ENCODE measurements at places on chromosomes 2 and 18.

DNA sequence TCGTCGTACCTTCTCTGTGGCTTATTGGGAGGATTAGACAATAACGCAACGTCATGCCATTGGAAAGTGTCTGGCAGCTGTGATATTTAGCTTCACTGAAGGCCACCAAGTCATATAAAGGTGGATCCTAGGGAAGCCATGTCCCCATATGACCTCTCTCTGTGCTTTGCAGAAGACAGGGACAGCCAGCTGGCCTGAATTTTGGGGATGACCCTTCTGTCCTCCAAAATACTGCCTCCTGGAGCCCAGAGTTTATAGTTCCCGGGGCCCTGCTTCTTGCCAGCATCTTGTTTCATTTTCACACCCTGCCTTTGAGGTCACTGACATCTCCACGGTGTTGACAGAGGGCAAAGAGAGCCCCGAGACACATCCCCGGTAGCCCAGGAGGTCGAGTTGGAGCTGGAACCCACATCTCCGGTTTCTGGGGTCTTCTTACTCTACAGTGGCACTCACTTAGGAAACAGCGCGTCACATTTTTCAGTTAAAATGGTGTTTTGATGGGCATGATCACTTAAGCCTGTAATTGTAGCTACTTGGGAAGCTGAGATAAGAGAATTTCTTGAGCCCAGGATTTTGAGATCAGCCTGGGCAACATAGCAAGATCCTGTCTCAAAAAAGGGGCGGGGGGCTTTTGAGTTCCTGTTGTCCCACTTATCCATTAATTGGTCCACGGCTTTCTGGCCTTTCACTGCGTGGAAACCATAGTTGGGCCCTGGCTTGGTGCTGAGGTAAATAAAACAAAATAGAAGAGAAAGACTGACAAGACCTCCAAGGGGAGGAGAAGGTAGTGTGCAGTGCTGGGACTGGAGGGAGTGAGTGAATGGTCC is 101.1 kb downstream of the DDX1 start:
- DNase-seq, result no peak

GRCh38 chr2:230335461-230335863 is 8.5 kb downstream of the SP140L start:
- no peak for DNase-seq

GRCh38 chr18:68298330-68298729 is 416.6 kb downstream of the TMX3 start:
- DNase-seq, result no peak

DNA sequence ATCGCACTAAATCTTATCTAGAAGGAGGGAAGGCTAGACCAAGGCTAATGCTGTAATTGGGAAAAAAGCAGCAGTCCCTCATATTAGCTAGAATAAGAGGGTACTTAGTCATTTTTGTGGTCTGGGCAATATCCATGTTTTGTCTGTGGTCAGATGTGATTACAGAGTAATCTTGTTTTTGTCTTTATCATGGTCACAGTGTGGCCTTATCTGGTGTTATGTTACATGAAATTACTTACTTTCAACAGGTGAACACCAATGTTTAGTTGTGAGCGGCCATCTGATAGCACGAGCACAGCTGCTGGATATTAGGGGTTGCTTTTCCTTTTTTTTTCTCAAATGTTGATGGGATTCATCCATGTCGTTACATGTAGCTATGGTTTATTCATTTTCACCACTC is 23.7 kb upstream of the PLEKHM3 start:
- DNase-seq, result no peak

DNA sequence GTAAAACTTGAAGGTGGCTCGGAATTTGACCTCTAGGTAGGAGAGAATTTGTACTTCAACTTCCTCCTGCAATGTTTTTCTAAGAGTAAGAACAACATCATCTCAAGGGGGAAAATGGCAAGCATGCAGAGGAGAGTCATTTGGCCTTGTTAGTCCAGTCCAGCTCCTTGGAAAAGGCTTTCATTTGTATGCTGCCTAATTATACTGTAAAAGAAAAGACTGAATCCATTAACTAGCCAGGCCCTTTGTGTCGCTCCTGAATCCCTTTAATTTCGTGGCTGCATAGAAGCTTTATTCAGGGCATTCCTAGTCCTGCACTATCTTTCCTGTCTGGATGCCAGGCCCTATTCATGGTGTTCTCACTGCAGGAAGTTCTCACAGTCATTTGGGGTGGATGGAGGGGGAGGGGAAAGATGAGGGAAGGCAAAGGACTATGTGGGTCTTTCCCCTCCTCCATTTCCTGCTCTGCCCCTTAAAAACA is 36.0 kb downstream of the PHLPP1 start:
- DNase-seq, result no peak

- DNase-seq, result no peak
Measured at GRCh38 chr2:172039011-172039704, 39.4 kb downstream of the METAP1D start.

- no peak for DNase-seq
Measured at GRCh38 chr2:46706264-46706983, 209.2 kb downstream of the MCFD2 start.

GRCh38 chr2:105882341-105882740 is 137.6 kb downstream of the NCK2 start:
- no peak for DNase-seq

DNA sequence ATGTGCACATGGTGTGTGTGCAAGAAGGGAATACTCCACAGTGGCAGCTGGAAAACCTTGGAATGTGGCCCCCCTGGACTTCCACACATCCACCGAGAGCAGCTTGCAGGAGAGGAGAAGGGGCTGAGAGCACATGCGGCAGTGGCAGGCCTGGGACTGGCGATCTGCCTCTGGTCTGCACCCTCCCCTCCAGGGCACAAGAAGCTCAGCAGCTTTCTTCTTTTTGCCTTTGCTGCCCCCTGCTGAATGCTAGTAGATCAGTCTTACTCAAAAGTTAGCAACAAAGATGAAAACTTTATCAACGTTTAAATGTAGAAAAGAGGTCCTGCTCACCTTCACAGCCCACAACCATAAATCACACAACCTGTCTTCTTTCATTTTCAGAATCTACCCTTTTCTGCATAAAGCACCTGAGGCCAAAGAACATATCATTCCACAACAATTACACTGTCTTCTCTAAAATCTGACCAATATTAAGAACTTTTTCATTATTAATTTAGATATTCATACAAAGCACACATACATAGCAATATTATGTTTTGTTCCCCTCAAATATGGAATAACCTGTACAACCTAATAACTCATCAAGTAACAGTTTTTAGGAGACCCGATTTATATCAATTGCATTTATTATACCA is 34.6 kb downstream of the TGFBRAP1 start:
- DNase-seq, result peak; percentile 24

GRCh38 chr2:61356958-61357350 is 113.9 kb downstream of the USP34 start:
- no peak for DNase-seq

DNA sequence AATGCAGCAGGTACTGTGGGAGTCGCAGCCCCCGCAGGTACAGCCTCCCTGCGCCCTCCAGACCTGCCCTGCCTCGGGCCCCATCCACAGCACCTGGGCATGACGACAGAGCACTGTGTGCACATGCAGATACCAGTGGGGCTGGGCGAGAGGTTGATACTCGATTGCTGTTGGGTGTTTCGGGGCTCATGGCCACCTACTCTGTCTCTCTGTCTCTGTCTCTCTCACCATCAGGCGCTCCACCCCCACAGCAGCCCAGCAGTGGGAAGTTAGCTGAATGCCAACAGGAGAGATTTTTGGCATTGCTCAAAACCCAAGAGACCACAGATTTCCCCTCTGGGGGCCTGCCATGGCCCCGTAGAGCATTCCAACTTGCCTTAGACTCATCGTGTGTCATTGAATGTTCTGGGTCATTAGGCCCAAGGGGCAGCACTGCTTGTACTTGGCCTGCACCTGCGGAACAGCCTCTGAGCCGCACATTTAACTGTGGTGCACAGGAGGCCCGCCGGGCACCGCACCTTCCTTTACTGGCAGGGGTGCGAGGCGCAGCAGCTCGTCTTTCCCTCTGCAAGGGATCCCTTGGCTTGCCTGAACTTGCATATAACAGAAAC is 18.8 kb downstream of the KCNIP3 start:
- DNase-seq, result no peak

GRCh38 chr2:30652271-30652915 is 154.9 kb downstream of the CAPN13 start:
- DNase-seq, result no peak

DNA sequence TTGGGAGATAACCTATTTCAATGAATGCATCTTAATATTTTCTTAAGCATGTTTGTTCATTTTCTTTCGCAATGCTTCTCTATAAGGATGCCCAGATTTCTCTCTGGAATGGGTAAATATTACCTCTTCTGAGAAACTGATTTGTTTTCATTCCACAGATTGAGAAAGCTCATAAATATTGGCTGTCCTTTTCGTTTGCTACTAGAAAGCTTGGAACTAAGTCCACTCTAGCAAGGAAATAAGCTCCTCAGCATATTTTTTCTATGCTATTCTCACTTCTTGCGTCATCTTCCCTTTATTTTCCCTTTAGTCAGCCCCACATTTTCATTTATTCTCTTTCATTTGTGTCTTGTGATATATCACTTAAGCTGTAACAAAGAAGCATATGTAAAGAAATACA is 76.3 kb downstream of the ANTXR1 start:
- DNase-seq, result no peak

DNA sequence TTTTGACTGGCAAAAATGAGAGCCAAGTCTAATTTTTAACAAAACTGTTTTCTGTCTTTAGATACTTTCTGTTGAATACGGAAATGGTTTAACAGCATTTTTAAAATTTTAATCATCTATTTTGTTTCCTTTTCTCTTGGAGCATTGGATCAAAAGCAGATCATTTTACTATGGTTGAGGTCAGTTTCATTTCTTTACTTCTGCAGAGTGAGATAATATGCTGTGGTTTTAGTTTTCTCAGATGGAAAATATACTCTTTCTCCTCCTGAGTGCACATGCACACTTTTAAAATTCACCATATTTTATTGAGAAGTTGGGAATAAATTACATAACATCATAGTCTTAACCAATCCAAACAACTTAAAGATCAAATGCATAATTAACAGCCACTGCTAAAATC is 283.3 kb downstream of the SLC8A1 start:
- DNase-seq, result no peak

DNA sequence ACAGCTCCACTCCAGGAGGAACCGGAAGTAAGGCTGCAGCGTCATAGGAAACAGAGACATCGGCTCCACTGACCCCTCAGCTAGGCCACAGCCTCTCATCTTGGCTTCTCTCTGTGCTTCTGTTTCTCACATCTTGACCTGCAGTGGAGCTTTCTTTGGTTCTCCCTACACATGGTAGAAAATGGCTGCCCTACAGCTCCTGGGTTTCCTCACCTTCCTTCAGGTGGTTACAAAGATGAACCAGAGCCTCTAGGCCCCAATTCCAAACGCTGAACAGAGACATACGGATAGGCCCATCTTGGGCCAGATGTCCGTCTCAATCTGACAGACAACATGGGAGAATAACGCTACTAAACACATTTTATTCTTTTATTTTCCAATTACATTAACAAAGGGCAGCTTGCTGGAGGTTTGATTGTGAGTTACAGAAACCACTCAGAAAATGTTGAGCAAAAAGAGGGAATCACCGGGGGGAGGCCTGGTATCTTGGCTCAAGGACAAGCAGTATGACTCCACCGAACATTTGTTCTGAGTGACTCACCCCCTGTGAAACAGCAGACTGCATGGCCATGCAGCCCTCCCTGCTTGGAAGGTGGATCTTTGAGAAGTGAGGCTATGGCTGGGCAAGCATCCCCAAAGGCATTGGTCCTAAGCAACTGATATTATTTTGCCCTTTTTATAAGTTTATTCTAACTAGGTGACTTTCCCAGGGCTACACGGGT is 303.5 kb downstream of the CDCA7 start:
- no peak for DNase-seq

DNA sequence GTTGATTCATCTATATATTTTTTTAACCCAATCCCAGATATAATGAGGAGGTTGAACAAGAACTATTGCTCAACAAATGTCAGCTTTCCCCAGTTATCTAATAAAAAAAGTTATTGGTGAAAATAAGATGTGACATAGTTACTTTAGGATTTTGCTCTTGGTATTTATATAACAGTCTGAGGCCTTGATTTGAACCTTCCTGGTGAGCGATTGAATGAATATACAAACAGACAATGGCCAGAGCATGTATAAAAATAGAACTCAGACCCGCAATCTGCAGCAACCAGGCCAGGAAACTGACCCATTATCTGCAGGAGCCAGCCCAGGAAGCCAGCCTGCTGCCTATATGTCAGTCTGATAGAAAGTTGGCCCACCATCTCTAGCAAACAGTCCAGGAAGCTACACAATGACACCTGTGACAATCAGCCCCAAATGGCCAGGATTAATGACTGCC is 81.6 kb downstream of the HS6ST1 start:
- no peak for DNase-seq

GRCh38 chr2:182043021-182043420 is 57.4 kb downstream of the PPP1R1C start:
- no peak for DNase-seq

- DNase-seq, result peak; percentile 25
Measured at GRCh38 chr2:44169155-44169898, 652 bp downstream of the PPM1B start.

GRCh38 chr2:207042841-207043240 is 103.5 kb downstream of the CPO start:
- DNase-seq, result no peak

- DNase-seq, result no peak
Measured at GRCh38 chr2:160157861-160158829, 41.9 kb downstream of the ITGB6 start.

DNA sequence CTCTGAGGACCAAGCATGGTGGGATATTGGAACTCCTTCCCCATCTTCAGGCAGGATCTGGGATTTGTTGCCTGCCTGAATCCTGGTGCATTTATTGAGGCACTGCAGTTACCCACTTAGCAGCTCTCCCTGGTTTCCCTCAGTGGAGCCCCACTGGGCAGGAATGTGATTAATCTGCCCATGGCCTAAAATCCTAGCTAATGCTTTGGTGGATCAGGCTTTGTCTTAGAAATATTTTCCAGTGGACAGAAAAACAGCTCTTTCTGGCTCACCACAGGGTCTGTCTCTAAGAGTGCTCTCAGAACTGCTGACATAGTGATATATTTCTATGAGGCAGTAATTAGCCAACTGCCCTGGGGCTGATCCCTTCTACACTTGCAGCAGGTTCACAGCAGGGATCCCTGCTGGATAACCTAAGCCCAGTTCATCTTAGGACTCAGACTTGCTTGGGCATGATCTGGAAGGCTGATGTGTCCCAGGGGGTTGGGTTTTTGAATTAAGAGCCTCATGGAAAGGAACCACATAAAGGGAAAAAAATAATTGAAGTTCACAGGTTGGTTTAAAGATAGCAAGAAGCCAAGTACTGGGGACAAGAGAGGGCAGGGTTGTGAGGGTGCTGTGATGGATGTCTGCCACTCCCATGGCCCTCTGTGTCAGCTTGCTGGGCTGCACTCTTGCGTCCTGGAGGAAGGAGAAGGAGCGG is 44.3 kb upstream of the ZDBF2 start:
- DNase-seq, result no peak

GRCh38 chr2:37665043-37665442 is 6.4 kb downstream of the CDC42EP3 start:
- no peak for DNase-seq

DNA sequence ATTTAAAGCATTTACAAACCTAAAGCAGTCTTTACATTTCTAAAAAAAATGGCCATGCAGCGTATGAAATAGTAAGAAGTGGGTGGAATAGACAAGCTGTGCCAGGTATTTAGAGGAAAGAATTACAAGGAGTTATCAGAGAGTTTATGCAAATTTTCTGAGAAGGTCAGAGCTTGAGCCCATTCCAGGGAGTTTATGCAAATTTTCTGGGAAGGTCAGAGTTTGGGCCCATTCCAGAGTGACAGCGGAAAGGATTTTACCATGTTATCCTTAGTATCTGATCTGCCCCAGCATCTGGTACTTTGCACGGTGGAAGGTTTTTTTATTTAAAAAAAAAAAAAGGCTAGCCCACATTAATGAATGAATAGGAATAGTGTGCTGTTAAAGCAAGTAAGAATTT is 1.4 kb upstream of the DOK6 start:
- DNase-seq, result no peak
